ENCODE measurements at places on chromosomes 1 and 21.

DNA sequence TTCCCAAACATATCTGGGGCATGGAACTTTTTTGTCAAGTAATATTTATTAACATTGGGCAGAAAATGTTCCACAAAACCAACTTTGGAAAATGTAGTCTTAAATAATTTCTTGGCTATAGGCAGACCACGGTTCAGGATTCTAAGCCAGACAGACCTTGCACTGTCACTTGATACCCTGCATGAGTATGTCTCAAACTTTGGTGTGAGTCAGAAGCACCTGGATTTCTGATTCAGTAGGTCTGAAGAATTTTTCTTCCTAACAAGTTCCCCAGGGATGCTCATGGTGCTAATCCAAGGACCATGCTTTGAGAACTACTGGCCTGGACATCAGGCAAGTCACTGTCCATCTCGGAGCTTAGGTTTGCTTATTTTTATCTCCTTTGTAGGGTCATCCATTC, 562.0 kb downstream of the PLPP3 start:
- no peak for DNase-seq

GRCh38 chr1:33348194-33348593, 27.3 kb upstream of the A3GALT2 start:
- DNase-seq = no peak

DNA sequence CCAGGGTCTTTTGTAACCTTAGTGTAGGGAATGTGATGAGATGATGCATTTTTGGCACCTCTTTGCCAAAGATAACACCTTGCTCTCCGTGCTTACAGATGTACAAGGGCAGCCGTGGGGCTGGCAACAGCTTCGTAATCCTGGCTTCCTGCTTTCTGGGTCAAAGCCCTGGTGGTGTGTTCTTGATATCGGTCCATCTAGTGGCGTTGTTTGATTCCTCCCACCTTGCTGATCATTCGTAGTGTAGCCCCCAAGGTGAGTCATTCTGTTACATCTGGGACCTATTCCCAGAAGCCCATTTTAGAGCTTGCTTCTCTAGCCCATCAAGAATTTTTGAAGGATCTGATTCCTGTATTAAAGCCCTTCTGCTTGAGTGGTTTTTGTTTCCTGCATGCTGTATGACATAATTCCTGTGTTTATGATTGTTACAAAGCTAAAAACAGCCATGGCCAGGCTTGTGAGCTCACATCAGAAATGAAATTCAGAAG, 7.0 kb upstream of the CCT8 start:
- no peak for DNase-seq

DNA sequence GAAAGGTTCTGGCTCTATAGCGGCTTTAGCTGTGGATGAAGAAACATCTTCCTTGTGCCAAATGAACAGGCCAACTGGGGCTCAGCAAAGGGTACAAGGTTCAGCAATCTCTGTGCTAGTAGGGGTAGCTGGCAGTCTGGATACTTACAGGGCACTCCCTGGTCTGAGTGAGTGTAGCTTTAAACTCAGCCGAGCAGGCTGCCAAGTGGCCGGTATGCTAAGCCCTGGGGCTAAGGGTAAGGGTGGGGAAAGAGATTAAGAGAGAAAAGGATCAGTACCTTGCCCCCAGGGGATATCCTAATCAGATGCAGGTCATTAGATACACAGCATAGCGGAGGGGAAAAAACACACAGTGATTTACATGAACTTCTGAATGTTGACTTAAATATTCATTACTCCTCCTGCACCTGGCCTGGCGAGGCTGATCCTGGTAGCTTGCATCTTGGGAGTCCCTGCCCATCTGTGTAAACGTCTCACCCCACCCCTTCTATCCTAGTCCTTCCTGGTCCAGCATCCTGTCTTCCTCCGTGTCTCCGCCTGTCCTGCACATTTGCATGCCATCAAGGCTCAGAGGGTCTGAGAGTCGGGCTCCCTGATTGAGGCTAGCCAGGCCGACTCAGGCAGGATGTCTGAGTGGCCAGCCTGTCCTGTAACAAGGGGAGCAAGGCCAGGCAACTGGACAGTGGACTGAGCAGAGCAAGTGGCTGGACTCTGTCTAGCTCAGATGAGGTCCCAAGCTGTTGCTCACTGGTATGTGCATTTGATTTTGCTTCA, 39.5 kb upstream of the CNTN2 start:
- DNase-seq = no peak

DNA sequence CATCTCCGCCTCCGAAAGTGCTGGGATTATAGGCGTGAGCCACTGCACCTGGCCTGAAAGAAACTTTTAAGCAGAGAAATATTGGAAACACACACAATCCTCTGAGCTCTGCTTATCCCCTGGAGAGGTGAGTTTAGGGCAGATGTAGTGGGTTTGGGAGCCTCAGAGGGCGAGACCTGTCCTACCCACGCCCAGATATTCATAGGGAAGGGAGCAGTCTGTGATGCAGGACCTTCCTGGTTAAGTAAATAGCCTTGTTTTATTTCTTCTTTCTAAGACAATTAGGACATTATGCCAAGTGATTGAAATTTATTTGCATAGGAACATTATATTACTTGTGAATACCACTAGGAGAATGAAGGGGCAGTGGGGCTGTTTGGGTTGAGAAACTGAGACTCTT, 18.0 kb upstream of the SLC45A1 start:
- DNase-seq = no peak

DNA sequence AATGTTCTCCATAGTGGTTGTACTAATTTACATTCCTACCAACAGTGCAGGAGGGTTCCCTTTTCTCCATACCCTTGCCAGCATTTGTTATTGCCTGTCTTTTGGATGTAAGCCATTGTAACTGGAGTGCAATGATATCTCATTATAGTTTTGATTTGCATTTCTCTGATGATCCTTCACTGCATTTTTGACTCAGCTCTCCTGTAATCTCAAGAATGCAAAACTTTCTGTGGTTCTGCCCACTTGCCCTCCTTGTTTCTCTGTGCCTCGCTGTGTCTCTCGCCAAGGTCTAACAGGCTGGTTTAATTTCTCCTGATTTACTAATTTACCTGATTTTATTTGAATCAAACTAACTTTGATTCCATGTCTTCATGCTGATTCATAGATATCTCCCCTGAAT, 407.9 kb downstream of the ZP4 start:
- no peak for DNase-seq

GRCh38 chr1:41758500-41758899, 160.2 kb downstream of the HIVEP3 start:
- no peak for DNase-seq
